HepG2 (cell line): ENCODE measurements at places on chromosomes 2 and 18. TPM values are rescaled to one million over a fixed set of nuclear protein-coding genes. Genes with fewer than 3 reads are reported as not detected.

KIF1A gene
- 0.01 and 0.03 TPM in 2 replicates for polyA plus RNA-seq

EPAS1 gene
- polyA plus RNA-seq = 182 and 202 TPM in 2 replicates

NPPC gene
- polyA plus RNA-seq = not detected in 2 replicates

UBXN2A gene
- 6.8 and 8.3 TPM in 2 replicates for polyA plus RNA-seq

VIT gene
- not detected in 2 replicates for polyA plus RNA-seq

MPP4 gene
- polyA plus RNA-seq = not detected in 2 replicates

GRHL1 gene
- 9.3 and 13.5 TPM in 2 replicates for polyA plus RNA-seq

DNMT3A gene
- polyA plus RNA-seq = 14.7 and 16.4 TPM in 2 replicates

SERPINB12 gene
- not detected in 2 replicates for polyA plus RNA-seq

DNA sequence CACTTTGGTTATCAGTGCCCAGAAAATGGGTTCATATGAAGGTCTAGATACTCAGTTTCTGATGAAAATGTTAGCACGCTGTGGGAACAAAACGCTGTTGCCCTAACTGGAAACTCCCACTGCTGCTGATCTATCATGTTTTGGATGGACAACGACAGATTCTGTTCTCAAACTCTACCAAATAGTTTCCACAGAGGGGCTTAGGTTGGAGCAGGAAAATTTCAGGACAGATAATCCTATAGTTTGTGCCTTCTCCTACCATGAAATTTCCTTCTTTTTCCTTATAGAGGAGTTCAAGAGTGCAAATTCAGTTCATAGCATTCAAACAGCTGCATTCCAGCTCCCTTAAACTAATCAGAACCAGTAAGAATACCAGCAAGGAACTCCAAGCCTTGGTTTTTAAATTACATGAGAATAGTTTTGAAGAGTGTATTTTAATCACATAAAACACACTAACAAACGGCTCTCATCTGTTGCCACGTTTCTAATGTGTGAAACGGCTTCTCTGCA is 58.7 kb upstream of the RALBP1 start:
- DNase-seq = no peak

DNA sequence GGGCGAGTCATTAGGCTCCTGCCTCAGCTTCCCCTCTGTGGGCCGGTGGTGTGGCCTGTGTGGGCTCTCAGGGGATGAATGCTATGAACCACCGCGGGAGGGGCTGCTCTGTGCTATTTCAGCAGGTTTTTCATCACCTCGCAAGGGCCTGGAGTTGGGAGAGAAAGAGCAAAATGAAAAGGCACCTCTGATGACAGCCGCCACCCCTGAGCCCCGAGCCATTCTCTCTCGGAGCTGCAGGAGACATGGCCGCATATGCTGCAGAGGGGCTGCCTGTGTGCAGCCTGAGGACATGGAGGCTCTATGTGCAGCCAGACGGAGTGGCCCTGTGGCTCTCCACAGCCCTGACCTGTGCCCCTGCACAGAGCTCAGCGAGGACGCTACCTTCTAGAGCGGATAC is 96.2 kb upstream of the CTDP1 start:
- no peak for DNase-seq

DNA sequence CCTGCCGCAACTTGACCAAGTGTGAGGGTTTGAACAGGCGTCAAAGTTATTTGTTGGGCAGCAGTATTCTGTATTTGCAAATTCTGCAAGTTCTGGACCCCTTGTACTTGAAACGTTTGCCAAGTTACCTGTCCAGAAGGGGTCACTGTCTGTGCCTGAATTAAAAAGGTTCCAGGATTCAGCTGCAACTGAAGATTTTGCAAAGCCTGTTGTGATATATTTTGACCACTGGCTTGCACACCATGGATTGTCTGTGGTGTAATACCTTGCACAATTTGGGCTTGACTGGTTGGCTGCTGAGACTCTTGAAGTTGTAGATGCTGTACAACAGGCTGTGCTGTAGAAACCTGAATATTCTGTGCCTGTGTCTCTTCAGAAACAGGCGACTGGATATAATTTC is 10.2 kb downstream of the SP3 start:
- DNase-seq = peak; percentile 42

DNA sequence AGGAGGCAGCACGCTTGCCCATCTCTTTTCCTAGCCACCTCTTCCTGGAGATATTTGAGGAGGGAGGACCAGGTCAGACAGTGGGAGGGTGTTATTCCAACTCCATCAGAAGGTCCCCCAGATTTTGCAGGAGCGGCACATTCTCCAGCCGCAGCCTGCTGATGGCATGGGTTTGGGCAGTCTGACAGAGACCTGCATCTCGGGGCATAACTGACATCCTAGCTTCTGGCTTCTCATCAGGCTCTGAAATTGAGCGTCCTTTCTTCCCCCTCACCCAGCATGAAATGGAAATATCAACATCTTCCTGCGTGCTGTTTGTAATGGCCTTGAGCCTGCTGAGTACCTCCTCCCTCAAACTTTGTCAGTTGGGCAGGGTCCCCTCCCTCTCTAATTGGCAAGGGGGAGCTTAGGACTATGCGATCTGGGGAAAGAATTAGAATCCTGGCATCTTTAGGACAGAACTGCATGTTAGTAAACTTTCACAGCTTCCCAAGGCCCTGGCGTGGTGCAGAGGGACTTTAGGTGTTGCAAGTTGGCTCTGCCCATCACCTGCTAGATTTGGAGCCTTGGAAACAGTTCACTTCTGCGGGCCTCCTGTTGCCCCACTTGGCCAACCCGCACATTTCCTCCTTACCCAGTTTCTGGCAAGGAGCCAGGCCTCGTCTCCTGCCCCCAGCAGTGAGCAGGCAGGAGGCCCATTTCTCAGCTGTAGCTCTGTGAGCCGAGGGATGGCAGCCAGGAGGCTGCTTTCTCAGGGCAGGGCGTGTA is 2.2 kb downstream of the ITM2C start:
- no peak for DNase-seq

GRCh38 chr2:241039416-241039815 is 41.0 kb downstream of the SNED1 start:
- DNase-seq = no peak

GRCh38 chr2:102092535-102092934 is 50.0 kb upstream of the IL1R1 start:
- no peak for DNase-seq

- DNase-seq = no peak
These were observed 108.5 kb upstream of the NCK2 start for GRCh38 chr2:105636109-105636740.

DNA sequence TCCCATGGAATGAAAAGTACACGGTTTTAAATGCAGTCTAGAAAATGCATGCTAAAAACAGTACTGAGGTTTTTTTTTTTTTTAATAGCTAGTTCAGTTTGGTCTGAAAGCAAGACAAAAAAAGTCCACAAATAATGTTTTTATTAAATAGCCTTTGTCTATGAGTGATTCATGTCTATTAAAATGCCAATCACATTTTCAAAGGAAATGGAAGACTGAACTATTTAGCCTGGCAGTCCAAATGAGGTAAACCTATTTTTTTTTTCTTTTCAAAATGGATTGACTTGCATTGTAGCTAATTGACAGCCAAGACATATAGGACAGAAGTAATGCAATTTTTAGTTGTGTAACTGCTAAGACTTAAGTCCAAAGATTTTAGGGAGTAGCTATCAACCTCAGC is 90.3 kb downstream of the LRP1B start:
- DNase-seq = no peak

- DNase-seq = no peak
These were observed 396.7 kb upstream of the HS6ST1 start for GRCh38 chr2:128715360-128715759.

DNA sequence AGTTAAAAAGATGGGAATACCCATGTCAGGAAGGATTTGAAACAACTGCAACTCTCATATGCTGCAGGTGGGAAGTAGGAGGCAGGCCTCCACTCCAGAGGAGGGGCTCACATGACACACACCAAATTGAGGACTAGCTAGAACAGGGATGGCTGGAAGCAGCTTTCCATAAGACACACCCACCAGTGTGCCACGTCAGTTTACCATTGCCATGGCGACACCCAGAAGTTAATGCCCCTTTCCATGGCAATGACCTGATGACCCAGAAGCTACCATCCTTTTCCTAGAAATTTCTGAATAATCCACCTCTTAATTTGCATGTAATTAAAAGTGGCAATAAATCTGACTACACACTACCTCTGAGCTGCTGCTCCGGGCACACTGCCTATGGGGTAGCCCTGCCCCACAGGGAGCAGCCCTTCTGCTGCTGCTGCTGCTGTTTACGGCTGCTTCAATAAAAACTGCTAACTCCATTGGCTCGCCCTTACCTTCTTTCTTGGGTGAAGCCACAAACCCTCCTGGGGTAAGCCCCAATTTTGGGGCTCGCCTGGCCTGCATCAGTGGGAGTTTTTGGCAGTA is 89.4 kb downstream of the RRM2 start:
- no peak for DNase-seq

- DNase-seq = peak; percentile 8
These were observed 83.5 kb upstream of the RAB12 start for GRCh38 chr18:8525692-8526091.

DNA sequence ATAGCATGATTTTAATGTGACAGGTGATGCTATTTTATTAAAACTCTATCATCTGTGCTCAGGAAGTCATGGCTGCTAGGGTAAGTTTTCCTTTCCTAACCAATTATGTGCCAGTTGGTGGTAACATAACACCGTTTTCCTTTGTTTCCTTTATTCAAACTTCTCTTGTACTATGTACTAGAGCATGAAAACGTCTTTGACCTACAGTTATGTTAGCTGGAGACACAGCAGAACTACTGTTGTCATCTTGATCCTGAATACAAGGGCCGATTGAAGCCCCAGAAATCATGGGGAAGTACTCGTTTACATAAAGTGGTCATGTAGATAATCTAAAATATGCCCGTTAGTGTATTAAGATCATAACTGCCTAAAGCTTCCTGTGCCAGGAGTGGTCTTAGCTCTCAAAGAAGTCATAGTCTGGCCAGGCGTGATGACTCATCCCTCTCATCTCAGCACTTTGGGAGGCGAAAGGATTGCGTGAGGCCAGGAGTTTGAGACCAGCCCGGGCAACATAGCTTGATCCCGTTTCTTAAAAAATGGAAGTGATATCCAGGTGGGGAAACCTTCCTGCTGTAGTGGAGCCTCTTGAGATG is 20.5 kb downstream of the NEDD4L start:
- DNase-seq = no peak

DNA sequence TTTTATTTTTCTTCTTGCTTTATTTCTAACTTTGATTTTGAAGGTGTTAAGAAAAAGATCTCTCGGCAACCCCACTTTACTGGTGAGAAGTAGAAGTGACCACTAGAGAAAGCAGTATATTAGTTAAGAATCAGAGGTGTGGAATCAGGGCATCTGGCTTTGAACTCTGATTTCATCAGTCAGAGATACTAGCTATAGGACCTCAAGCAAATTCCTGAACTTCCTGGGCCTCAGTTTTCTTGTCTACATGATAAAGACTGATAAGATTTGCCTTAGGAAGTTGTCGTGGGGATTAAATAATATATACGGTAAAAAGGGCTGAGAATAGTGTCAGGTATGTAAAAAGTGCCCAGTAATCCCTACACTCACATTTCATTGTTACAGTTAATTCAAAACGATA is 440.3 kb upstream of the CRIM1 start:
- DNase-seq = no peak

- no peak for DNase-seq
These were observed 8.6 kb downstream of the MREG start for GRCh38 chr2:216004697-216005283.

- DNase-seq = no peak
These were observed 53.1 kb downstream of the ZNF521 start for GRCh38 chr18:25298853-25299274.

- DNase-seq = no peak
These were observed 222.9 kb downstream of the PRKCE start for GRCh38 chr2:45874344-45874743.

GRCh38 chr2:45650851-45651414 is 542 bp upstream of the PRKCE start:
- peak; percentile 92 for DNase-seq

DNA sequence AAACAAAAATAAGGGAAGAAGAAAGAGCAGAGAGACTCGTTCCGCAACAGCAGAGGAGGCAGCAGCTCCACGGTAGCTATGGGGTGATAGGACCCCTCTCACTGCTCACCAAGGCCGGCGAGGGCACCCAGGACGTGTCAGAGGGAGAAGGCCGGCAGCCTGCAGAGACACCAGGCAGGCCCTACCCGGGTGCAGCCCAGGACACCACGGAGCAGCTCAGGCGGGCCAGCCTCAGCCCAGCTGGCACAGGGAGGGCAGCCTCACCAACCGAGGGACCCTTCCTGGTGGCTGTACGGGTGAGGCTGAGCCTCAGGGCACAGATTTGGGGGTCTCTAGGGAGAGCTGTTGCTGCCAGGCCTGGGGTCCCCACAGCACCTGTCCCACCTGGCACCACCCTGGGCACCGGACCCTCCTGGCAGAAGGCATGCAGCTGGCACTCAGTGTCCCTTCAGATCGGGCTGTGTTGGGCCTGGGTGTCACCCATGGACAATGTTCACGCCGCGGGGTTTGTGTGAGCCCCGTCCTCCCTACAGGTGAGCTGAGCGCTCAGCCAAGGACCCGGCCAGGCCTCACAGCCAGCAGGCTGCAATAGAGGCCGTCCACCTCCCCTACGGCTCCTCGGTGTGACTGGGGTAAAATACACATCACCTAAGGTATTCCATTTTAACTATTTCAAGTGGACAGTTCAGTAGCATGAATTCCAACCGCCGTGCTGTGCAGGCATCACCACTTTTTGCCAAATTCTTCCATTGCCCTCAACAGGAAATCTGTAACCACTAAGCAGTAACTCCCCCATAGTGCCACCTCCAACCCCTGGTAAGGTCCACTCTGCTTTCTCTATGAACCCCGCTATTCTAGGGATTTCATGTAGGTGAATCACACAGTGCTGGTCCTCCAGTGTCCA is 21.6 kb downstream of the KCNG2 start:
- no peak for DNase-seq

GRCh38 chr2:37711831-37712230 is 40.4 kb upstream of the CDC42EP3 start:
- no peak for DNase-seq

DNA sequence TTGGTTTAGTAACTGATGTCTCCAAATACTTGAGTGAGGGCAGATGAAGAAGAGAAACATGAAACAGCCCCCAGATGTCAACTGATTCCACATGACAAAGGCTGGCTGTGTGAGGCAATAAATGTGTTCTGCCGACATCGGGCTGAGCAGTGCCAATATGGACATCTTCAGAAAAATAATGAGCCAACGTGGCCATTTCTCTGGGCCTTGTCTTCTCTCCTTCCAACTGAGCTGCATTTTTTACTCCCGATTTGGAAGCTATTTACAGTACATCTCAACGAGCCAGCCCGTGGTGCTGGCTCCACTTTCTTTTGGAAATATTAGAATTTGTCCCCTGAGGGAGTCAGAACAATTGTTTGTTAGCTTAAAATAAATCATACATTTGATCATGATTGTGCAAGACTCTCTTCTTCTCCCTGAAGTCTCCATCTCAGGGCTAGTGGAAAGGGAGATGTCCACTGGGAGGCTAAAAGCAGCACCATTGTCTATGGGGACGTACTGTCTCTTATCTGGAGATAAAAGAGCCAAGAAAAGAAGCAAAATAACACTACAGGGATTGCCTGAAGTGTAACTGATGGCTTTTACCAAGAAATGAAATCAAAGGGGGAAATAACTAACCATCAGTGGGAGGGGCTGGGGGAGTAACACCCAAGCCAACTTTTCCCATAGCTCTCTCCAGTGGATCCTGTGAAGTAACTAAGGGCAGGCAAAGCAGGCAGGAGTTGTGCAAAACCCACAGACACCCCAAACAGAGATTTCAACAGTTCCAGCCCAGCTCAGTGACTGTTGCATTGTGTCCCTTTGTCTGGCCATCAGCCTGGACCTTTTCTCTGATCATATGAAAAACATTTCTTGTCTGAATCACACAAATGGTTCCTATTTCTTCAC is 114.8 kb downstream of the RDH14 start:
- DNase-seq = no peak
